ENCODE measurements at places on chromosomes 3 and 15.

DNA sequence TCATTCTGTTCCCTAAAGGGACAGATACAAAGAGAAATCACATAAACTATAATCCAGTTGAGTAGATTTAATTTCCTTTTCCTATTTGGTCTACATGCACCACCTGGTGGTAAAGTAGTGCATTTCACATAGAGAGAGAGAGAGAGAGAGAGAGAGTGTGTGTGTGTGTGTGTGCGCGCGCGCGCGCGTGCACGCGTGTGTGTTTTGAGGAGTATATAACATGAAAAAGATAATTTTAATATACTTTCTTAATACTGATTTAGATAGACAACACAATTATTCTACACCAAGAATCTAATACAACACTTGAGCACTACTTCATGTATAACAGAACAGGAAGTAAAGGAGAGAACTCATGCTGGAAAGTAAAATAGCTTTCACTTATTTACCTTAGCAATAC is 1.1 kb upstream of the FGF7 start:
- peak; percentile 1 for DNase-seq

GRCh38 chr15:45114076-45114750 is at the start of the genes DUOX2 and DUOXA2:
Gene DUOX2, minus strand, starts transcription at chr15:45114172. Its CDS starts 761 bp downstream, at chr15:45113411.
Gene DUOXA2, plus strand, starts transcription at chr15:45114326. Its CDS starts 280 bp downstream, at chr15:45114606.
- DNase-seq = no peak

- no peak for DNase-seq
These were observed 39.5 kb upstream of the NSMCE3 start for GRCh38 chr15:29309139-29309538.

DNA sequence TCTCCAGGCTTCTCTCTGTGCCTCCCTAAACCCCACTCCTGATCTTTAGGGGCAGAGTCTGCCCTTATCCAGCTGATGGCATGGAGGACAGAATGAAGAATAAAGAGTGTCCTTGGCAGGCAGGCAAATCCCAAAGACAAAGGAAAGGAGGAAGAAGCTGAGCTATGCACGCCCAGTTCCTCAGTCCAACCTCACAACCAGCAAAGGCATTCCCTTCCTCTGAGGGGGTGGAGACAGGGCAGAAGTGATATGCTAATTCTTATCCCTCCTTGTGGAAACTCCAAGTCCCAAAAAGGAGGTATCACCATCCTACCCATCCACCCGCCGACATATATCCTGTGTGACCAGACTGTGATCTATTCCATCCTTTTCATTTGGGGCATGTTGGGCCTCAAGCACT is 10.5 kb upstream of the CCDC54 start:
- DNase-seq = no peak

DNA sequence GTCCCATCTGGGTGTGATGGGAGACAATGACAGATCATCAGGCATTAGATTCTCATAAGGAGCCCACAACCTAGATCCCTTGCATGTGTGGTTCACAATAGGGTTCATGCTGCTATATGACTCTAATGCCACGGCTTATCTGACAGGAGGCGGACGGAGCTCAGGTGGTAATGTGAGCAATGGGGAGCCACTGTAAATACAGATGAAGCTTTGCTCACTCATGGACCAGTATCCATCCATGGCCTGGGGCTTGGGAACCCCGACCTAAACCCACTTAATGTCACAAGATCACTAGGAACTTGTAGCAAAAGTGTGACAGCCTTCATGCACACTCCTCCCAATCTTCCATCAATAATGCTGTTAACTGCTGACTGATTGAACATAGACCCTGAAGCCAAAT is 2.0 kb upstream of the FAM219B start:
- no peak for DNase-seq
